Right lobe of liver (tissue), 6 donors: ENCODE measurements at places on chromosomes 6 and 20. TPM values are rescaled to one million over a fixed set of nuclear protein-coding genes. Genes with fewer than 3 reads are reported as not detected.

DNA sequence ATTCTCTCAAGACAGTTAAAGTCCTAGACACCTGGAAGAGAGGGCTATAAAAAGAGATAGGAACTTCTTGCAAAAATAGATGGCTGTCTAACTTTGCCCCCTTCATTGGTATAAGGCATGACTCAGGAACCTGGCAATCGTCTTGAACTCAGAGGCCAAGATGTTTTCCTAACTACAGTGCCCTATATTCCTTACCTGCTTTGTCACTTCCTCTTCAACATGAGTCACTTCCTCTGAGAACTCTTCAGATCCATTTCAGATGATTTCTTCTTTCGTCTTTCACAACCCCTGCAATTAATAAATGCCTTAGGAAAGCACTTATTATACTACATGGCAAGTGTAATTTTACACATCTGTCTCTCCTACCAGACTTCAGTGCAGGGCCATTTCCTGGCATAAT lies 83.5 kb downstream of the HAO1 start:
- DNase-seq, result no peak

DNA sequence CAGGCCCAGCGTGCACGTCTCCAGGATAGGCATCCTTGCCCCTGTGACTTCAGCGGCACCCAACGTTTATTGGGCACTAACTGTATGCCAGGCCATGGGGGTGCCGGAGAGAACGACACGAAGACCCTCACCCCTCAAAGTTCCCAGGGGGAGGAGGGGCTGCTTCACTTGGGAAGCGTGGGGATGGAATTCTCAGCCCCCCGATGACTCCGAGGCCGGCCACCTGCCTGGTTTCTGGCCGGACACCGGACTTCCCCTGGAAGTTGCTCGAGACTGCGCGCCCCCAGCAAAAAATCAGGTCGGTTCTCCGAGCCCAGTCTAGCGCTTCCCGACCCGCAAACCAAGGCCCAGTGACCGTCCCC lies 275 bp upstream of the MAVS start:
- DNase-seq, result no peak

DNA sequence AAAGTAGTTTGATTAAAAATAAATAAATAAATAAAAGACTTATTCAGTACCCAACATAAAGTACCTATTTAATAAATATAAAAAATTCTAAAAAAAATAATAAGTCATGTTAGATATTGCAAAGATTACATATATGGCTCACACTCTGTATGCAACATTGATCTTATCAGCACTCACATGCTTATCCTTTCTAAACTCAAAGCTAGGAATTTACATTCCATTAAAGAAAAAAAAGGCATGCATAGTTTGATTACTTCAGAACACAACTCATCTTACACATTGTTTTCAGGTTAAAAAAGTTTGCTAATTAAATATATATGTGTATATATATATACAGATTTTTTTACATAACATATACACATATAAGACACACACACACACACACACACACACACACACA lies 96.4 kb downstream of the FILIP1 start:
- DNase-seq, result no peak

GRCh38 chr6:75913040-75913439 lies 159.4 kb downstream of the IMPG1 start:
- no peak for DNase-seq

DNA sequence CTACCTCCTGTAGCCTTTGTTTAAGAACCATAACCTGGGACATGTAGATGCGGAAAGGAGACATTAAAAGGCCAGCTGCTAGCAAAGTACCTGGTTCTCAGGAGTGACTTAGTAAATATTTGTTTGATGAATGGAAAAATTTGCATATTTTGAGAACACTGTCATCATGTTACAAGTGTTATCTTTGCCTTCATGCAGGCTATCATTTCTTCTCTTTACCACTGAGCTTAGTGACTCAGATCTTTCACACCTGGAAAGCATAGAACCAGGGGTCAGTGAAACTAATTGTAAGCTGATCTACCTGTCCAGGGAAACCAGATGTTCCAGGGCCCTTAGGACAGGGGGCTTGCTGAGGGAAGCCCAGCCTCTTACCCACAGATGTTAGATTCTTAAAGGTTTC lies 5.4 kb downstream of the ZFP57 start:
- DNase-seq, result no peak

MOG gene
- not detected for total RNA-seq

- no peak for DNase-seq
These were observed 318.9 kb upstream of the JAG1 start for GRCh38 chr20:10992731-10993130.

DNA sequence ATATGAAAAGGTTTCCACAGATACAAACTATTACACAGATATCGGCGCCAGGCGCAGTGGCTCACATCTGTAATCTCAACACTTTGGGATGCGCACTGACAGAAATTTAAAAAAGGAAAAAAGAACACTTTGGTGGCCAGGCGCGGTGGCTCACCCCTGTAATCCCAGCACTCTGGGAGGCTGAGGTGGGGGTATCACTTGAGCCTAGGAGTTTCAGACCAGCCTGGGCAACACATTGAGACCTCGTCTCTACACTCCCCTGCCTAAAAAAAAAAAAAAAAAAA lies 41.6 kb downstream of the NUDT3 start:
- no peak for DNase-seq

IL17A gene
- total RNA-seq, result not detected

GRCh38 chr20:32337937-32338661 lies 20.0 kb upstream of the ASXL1 start:
- DNase-seq, result no peak

- DNase-seq, result no peak
These were observed 152.1 kb upstream of the RNF24 start for GRCh38 chr20:4167261-4168021.

NKAPL gene
- total RNA-seq, result 1.0 TPM

DNA sequence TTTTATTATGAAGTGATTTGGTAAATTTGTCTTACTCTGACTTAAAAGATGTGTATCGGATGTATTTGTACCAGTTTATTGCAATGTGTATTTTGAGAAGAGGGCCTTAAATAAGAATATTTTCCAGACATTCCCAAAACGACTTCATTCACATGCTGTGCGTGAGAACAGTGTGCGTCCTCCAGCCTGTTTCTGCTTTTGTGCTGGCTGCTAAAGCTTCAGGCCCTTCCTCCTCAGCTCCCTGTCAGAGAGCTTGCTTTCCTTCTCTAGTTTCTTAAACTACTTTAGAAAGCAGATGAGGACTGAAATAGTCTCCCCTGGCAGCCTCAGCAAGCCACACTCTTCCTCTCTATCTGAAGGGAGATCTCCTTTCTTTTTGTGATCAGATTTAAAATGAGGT lies 157.8 kb downstream of the SAMD5 start:
- DNase-seq, result no peak

TP53INP2 gene
- 14.1 TPM for total RNA-seq

LRRC73 gene
- total RNA-seq, result 0.43 TPM

GRCh38 chr6:43250992-43251373 lies 7.7 kb downstream of the TTBK1 start:
- no peak for DNase-seq

DNA sequence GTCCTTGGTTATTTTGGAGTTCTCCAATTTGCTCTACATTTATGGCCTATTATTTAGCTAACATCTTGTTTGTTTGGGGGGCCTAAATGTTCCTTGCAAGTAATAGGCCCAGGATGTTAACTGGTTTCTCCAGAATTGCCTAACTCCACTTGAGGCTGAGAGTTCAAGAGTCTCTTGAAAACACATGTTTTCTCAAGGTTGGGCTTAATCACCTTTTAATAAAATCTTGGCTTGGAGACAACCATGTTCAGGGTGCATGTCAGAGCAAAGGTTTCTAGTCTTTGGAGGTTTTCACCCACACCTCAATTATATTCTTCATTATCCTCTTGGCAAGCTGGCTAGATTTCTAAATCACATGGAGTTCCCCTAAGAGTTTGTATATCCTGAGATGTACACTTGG lies 54.2 kb downstream of the KLHL31 start:
- DNase-seq, result no peak

GRCh38 chr6:137407816-137408215 lies 86.4 kb downstream of the OLIG3 start:
- no peak for DNase-seq

GRCh38 chr6:144012534-144012933 lies 4.5 kb upstream of the PLAGL1 start:
- no peak for DNase-seq

DNA sequence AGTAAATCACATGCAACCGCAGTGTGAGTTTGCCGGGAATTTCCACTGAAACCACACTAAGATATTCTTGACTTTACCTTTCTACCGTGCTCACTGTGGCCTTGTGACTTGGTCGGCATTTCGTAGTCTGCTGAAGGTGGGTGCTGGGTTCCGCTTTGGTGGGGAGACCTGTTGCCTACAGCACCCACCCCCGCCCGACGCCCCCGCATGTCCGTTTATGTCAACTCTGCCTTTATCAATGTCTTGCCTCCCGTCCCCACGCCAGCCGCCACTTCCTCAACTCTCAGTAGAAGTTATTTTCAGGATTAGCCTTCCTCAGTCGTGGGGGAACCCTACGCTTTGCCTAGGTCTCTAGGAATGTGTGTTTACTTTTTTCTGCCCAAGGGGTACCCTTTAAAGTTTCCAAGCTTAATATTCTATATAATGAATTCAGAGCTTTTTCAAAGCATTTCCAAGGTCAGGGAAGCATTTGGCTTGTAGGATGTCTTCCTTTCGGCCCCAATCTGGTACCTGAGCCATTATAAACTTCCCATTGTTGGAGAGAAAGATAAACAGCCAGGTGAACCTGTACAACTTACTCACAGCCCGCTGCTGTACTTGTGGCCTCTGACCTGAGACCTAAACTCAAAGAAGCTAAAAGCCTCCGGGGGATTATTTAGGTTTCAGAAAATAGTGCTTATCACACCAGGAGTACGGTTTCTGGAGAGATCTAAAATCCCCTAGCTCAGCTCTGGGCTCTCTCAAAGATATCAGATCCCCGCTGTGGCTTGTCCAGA lies 54.2 kb downstream of the TBC1D7 start:
- no peak for DNase-seq

GRCh38 chr6:71900642-71901041 lies 14.3 kb downstream of the RIMS1 start:
- no peak for DNase-seq

- no peak for DNase-seq
These were observed 44.4 kb downstream of the PRKN start for GRCh38 chr6:162683135-162683534.

GRCh38 chr6:114039841-114040240 lies 68.9 kb upstream of the HDAC2 start:
- no peak for DNase-seq

GRCh38 chr6:157713451-157714152 lies 109.4 kb upstream of the SNX9 start:
- DNase-seq, result no peak

DNA sequence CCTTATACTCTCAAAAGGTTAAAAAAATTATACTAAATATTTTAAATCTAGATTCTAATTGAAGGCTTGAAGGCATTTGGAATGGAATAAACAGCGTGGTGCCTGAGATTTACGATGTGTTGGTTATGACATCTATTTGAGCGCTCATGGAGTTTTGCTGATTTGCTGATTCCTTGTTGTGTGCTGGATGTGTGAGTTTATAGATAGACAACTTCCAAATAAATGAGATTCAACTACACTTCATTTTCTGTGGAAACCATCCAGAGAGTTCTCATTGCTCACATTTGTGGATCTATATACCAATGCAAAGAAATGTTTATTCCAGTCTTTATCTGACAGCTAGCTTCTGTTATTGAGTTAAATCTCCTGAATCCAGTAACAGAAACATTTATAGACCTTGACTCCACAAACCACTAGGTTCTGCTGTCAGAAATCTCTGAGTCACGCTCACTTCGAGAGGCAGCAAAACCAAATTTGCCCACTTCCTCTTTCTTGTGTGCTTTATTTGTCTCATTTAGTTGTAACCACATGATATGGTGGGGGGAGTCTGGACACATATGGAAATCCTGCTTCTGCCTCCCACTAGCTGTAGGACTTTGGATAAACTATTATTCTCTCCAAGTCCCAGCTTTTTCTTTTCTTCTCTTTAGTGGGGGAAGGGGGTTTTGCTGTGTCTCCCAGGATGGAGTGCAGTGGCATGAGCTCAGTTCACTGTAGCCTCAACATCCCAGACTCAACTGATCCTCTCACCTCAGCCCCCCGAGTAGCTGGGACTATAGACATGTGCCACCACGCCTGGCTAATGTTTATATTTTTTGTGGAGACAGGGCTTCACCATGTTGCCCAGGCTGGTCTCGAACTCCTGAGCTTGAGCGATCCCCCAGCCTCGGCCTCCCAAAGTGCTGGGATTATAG lies 54.5 kb downstream of the IPCEF1 start:
- no peak for DNase-seq

GRCh38 chr6:121680058-121680457 lies 244.6 kb downstream of the GJA1 start:
- no peak for DNase-seq

DOK5 gene
- total RNA-seq, result 0.43 TPM

- DNase-seq, result no peak
These were observed 34.8 kb downstream of the MDFI start for GRCh38 chr6:41672816-41673703.

DNA sequence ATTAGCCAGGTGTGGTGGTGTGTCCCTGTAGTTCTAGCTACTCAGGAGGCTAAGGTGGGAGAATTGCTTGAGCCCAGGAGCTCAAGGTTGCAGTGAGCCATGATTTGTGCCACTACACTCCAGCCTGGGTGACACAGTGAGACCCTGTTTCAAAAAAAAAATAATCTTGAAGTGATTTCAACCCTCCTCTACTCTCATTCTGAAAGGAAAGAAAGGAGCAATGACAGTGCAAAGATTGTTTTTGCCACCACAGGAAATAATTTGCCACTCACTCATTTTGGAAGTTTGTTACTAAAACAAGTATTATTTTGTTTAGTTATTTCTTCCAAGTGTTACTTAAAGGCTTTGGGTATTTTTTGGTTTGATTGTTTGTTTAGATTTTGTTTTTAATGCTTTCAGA lies 45.6 kb downstream of the BLTP3A start:
- DNase-seq, result no peak

GRCh38 chr6:111792914-111793700 lies 80.1 kb downstream of the FYN start:
- no peak for DNase-seq

LGSN gene
- total RNA-seq, result 0.09 TPM

- DNase-seq, result no peak
These were observed 50.9 kb downstream of the TNFRSF21 start for GRCh38 chr6:47258724-47259347.

DNA sequence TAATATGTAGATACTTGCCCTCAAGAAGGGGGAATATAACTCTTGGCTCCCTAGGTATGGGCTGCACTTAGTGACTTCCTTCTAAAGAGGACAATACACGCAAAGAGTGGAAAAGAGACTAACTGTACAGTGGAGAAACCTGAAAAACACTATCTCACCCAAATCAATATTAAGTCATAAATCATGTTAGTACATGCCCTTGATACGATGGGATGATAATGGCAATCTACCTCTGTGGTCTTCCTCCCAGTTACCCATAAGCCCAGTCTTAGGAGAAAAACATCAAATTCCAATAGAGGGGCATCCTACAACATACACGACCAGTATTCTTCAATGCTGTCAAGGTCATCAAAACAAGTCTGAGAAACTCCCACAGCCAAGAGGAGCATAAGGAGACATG lies 1.3 kb downstream of the TRIM26 start:
- no peak for DNase-seq
